Right hindlimb (tissue), 1 donor: ENCODE measurements at places on chromosomes 13 and 19.

GRCh38 chr13:98810746-98811145 is 58.3 kb upstream of the SLC15A1 start:
- no peak for DNase-seq

DNA sequence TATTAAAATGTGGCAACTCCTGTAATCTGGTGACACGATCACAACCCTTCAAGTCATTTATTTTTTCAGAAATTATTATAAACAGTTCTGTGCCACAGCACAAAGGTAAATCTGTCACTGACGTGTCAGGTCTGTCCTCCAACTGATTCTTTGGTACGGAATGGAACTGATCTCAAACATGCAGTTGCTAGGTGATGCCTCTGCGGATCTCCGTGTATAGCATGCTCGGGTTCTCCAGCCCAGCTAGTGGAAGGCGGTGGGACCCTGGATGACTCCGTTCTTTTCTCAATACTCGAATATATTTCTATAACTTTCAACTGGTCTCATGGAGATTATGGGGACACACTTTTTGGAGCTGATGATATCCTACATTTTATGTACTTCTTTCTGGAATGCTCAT is 11.0 kb downstream of the RANBP3 start:
- DNase-seq = no peak

- DNase-seq = no peak
These were observed 100.5 kb downstream of the FLT1 start for GRCh38 chr13:28394422-28394821.

DNA sequence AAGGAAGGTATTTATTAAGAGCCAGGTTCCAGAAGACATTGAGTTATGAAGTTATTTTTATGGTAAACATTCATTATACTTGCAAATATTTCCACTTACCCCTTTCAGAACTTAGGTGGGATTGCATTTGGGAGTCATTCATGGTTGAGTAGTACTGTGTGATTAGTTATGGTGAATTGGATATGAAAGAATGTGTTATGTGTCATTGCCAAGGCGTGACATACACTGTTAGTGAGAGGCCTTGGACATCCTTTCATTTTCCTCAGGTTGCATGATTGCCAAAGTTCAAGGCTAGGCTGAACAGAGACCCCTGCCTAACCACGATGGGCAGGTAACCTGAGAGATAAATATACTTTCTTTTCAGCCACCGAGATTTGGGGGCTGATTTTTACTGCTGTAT is 40.9 kb upstream of the MYO16 start:
- no peak for DNase-seq

- no peak for DNase-seq
These were observed 5.7 kb downstream of the R3HDM4 start for GRCh38 chr19:907183-907853.
